Inflammatory macrophage treated with lipopolysaccharide for 4 hours (primary cell): ENCODE measurements at places on chromosomes 6 and 20.

- DNase-seq, result no peak
Measured at GRCh38 chr20:37347347-37347823, 1.4 kb downstream of the SRC start.

GRCh38 chr6:78861509-78861908, 5.8 kb upstream of the IRAK1BP1 start:
- DNase-seq, result no peak

DNA sequence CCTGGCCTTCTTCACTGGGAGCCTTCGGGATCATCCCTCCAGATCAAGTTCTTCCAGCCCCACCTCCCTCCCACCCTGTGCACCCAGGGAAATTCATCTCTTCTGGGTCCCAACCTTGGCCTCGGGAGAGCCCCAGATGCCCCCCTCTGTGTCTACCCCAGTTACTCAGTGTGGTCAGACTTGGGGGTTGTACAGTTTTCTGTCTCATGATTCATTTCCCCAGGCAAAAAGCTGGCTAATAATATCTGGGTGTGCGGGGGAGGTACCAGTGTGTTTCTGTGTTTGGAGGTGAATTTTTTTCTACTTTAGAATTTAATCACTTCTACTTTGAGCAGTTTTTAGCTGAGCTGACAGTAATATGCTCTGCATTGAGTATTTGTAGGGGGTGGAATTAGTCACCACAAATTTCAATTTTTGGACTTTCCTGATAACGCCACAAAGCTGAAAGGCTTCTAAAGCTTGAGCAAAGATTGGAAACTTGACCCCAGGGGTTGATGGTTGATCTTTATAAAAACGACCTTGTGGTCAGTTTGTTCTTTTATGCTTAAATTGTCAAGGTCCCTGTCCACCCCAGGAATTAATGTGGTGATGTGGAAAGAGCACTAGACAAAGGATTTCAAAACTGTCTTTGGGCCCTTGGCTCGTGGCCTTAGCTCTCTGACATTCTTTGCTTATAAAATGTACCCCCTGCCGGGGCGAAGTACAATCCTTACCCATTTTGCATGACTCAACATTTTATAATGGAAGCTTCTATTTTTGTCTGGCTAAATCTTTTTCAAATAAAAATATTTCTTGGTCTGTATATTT, 284.7 kb upstream of the TAB2 start:
- DNase-seq, result peak; percentile 92

DNA sequence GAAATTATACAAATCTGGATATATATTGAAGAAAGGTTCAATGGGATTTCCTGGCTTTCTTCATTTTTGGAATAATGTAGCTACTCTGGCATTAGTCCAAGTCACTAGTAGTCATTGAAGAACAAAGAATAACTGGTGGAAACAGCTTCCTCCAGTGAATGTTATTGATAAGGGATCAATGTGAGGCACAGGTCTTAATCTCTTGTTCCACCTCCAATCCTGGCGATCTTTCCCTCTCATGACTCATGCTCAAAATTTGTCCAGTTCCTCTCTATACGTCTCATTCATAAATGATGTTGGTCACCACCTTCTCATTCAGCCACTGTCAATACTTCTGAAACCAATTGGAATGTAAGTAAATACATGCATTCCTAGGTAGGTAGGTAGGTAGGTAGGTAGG, 185.0 kb upstream of the BMP2 start:
- no peak for DNase-seq

GRCh38 chr6:30565772-30566171, 5.5 kb upstream of the ABCF1 start:
- no peak for DNase-seq

- no peak for DNase-seq
Measured at GRCh38 chr20:17457588-17458190, 73.5 kb downstream of the BFSP1 start.

- no peak for DNase-seq
Measured at GRCh38 chr6:37514837-37515236, 15.1 kb upstream of the CCDC167 start.

GRCh38 chr20:44053046-44053445, 133.9 kb downstream of the JPH2 start:
- DNase-seq, result no peak

- no peak for DNase-seq
Measured at GRCh38 chr6:90397047-90397446, 100.4 kb upstream of the BACH2 start.

- DNase-seq, result no peak
Measured at GRCh38 chr6:53704700-53705099, 39.1 kb upstream of the KLHL31 start.

- no peak for DNase-seq
Measured at GRCh38 chr6:11009353-11009752, 34.8 kb downstream of the ELOVL2 start.

- no peak for DNase-seq
Measured at GRCh38 chr20:32285082-32285620, 7.7 kb downstream of the KIF3B start.
